ENCODE measurements at places on chromosomes 7 and 10.

DNA sequence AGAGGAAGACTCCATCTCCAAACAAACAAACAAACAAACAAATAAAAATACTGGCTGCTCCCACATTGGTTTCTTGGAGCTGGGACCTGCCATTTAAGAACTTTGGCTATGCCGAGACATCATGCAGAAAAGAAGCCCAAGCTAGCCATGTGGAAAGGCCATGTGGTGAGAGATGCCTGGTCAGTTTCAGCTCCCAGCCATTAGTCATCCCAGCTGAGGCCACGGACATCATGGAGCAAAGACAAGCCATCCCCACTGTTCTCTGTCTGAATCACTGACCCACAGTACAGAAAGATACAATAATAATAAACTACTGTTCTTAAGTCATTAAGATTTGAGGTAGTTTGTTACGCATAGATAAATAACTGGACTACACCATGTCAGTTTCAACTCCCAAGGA is 70.0 kb upstream of the PCBD1 start:
- DNase-seq: no peak

GRCh38 chr7:3787717-3788264 is 486.7 kb downstream of the SDK1 start:
- DNase-seq: no peak

DNA sequence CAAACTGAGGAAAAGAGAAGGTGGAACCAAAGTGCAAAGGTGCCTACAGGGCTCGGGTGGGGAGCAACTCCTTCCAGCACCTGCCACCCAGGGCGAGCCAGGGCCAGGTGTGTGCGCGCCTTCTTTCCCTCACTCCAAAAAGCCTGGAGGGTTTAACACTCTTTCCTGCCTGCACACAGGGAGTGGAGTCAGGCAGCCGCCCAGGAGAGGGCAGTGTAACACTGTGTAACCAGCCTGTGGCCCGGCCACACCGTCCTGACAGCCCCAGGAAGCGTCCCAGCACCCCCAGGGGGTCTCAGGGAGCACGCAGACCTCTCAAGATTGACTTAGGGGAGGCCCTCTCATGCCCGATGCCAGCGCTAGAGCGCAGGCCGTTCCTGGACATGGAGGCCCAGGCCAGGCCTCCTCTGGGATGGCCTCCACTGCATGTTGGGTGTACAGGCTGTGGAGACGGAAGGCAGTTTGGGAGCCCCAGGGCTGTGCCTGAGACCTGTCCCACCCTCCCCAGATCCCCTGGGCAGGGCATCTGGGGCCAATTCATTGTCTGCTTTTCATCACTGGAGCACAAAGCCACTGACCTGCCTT is 13.4 kb downstream of the BRI3 start:
- no peak for DNase-seq

GRCh38 chr7:2163600-2164555 is 68.9 kb downstream of the MAD1L1 start:
- DNase-seq: no peak

GRCh38 chr10:52965938-52966401 is 193.4 kb upstream of the MBL2 start:
- peak; percentile 77 for DNase-seq

- DNase-seq: no peak
Measured at GRCh38 chr10:10829576-10829975, 188.1 kb upstream of the CELF2 start.

GRCh38 chr7:149620961-149621360 is 123.4 kb upstream of the ZNF746 start:
- DNase-seq: peak; percentile 48

- no peak for DNase-seq
Measured at GRCh38 chr7:1872191-1873069, 202.4 kb downstream of the ELFN1 start.

- no peak for DNase-seq
Measured at GRCh38 chr7:129126314-129126713, 18.2 kb upstream of the TSPAN33 start.

DNA sequence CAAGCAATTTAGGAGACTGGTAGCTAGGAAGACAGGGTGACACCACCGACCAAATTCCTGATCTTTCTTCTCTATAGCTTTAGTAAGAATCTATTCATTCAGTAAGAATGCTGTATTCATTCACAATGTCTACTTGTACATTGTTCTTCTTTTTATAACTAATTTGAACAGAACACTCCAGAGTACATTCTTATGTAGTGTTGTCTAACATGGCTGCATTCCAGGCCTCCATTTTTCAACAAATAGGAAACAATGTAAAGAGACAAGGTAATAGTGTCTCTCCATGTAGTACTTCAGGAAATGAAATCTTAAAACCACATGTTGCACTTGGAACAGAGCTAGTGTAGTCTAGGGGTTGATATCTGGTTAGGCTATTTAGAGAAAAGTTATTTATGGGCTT is 1.8 kb downstream of the VCL start:
- no peak for DNase-seq

DNA sequence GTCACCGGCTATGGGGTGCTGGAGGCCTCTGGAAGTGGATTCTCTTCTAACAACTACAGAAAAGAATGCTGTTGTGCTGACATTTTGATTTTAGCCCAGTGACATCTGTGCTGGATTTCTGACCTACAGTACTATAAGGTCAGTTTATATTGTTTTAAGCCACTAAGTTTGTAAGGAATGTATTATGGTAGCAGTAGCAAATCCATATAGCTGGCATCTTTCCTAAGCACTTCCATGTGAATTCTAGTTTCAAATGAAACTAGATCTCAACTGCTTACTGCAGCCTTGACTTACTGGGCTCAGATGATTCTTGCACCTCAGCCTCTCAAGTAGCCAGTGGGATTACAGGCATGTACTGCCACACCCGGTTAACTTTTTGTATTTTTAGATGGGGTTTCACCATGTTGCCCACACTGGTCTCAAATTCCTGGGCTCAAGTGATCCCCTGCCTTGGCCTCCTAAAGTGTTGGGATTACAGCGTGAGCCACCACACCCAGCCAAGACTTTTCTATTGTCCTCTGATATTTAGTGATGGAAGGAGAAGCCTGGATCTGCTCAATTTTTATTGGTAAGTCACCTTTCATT is 414.0 kb downstream of the PHTF2 start:
- no peak for DNase-seq

GRCh38 chr10:107418085-107418806 is 253.7 kb upstream of the SORCS1 start:
- DNase-seq: no peak

DNA sequence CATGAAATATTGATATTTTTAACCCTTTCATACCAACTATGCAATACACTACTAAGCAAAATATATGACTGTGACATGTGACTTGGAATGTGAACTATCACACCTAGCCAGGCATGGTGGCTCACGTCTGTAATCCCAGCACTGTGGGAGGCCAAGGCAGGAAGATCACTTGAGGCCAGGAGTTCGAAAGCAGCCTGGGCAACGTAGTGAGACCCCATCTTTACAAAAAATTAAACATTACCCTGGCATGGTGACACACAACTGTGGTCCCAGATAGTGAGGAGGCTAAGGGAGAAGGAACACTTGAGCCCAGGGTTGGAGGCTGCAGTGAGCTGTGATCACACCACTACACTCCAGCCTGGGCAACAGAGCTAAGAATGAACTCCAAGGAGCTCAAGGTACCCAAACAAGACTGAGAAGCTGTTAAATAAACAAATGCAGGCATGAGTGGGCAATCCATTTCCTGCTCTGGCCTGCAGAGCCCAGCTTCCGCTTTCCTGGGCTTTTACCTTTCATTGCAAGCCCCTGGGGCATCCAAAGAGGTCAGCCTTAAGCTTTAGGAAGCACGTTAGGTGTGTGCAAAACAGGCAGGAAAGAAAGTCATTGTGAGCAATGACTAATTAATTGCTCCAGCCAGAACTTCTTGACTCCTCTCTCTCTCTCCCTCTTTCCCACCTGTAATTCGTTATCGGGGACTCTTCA is 162.1 kb upstream of the FOXK1 start:
- DNase-seq: no peak

- no peak for DNase-seq
Measured at GRCh38 chr10:52688899-52689298, 83.7 kb downstream of the MBL2 start.

GRCh38 chr7:99429756-99430155 is 8.8 kb downstream of the PTCD1 start:
- DNase-seq: no peak

- no peak for DNase-seq
Measured at GRCh38 chr10:28906415-28906814, 229.1 kb downstream of the BAMBI start.

- no peak for DNase-seq
Measured at GRCh38 chr10:127318396-127318795, 122.0 kb upstream of the INSYN2A start.

- DNase-seq: no peak
Measured at GRCh38 chr10:96153070-96153469, 23.0 kb downstream of the ZNF518A start.

Data from GM12864 (cell line).